AML-193 (cell line): ENCODE measurements at places on chromosomes 13 and 19.

DNA sequence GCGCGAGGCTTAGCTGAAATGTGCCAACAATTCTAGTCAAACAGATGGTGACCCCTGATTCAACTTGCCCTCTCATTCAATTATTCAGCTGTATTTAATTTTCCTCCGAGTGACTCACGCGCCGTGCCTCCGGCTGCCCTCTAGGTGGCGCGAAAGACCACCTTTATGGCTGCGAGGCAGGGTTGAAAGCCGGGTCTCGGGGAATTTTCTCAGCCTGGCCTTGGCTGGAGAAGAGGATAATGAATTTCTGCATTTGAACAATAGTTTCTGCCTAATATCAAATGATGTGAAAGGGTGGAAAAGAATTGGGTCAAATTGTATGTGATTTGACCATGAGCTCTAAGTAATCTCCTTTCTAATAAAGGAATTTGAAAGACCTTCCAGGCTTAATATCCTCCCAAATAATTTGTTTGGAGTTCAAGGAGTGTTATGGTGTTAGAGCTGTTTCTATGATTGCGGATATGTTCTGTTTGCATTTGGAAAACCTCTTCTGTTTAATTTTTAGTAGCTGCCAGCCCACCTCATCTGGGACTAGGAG, 310.9 kb downstream of the ZNF536 start:
- DNase-seq: peak; percentile 4

DNA sequence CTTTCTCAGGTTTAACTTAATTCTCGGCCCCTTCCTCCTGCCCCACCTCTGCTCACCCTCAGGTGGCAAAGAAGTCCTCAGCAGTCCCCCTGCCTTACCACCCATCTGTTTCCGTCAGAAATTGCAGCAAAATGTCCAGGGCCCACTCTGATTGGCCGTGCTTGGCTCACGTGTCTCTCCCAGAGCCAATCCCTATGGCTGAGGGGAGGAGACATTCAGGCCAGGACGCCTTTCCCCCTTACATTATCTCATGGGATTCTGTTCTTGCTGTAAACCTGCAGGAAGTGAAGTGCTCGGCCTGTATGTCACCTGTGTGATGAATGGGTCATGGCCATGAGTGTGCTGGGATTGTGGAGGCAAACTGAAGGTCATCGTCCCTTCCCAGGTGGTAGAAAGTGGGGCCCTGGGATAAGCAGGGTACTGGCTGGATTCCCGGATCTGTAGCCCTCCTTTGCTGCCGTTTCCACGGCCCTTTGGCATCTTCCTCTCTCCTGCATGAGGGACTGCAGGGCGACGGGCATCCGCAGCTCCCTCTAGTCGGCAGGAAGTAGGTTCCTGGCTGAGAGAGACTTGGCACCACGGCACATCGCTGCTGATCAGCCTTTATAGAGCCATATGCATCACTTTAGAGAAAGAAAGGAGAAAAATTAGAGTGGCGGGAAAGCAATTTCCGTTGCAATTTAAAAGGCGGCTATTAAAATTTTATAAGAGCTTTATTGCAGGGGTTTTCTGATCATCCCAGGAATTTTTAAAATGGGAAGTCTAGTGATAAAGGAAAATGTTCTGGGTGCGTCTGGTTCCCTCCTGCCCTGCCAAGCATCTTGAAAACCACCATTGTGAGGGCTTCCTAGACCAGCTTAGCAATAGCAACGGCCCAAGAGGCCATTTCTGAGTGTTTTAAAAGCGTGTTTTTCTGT, 118.2 kb downstream of the SIPA1L3 start:
- DNase-seq: no peak

GRCh38 chr13:32299893-32300292, 15.3 kb downstream of the ZAR1L start:
- no peak for DNase-seq

DNA sequence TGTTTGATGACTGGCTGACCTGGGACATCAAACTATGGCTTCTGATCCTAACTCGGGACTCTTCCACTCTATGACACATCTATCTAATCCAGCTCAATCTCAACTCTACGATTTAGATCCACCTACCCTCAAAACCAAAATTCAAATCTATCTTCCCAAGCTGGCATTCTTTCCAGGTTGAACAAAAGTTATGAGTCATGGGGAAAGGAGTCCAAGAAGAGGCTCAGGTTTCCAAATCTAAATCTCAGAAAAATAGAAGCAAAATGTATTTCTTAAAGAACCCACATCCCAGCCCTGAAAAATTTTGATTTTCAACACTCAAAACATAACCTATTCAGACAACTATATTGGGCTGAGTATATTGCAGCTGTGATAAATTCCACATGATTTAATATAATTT, 143.9 kb upstream of the IPO5 start:
- DNase-seq: no peak

- no peak for DNase-seq
These were observed 395.9 kb downstream of the KCNRG start for GRCh38 chr13:50410921-50411746.

GRCh38 chr19:42285988-42286348, 16.0 kb upstream of the PRR19 start:
- DNase-seq: no peak

DNA sequence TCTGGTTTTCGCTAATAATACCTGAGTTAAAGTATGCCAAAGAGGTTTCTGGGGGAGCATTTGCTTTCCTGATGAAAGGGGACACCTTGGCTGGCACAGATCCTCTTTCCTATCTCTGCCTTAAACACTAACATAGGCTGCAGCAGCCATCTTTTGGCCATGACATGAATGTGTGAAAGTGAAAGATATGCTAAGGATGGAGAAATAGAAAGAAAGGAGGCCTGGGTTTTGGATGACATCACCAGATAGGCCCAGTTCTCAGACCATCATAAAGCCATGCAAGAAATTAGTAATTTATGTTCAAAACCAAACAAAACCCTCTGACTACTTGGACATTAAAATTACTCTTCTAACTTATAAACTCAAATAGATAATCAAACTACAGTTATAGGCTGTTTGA, 279.7 kb downstream of the COG6 start:
- DNase-seq: no peak

DNA sequence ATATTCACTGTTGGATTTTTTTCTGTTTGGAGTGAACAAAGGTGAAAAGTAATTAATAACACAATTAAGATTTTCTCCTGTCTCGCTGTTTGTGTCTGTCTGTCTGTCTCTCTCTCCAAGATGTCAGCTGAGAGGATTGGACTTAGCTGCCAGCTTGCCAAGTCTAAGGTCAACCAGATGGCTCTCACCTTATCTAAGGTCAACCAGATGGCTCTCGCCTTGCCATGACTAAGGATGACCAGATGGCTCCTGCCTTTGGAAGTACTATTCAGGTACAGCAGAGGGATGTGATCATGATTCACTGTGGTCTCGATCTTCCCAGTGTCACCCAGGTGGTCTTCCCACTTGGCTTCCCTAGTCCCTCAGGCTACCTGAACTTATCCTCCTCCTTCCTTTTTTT, 1436.4 kb downstream of the UQCRFS1 start:
- DNase-seq: no peak

GRCh38 chr19:10921199-10921909, 7.1 kb downstream of the YIPF2 start:
- DNase-seq: no peak

GRCh38 chr13:24516919-24517318, 4.3 kb upstream of the PARP4 start:
- no peak for DNase-seq

DNA sequence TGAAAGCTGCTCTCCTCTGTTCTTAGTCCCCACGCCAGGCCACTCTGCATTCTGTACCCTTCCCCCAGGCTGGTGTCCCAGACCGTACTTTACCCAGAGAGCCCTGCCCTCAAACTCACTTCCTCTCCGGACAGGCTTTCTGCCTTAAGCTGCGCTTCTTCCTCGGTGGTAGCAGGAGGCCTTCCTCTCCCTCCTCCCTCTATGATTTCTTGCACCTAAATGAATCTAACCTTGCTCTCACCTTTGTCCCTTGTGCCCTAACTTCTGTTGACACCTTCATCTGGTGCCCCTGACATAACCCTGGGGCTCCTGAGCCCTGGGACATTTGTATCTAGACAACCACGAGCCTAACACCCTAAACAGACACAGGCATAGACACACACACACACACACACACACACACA, 29.6 kb upstream of the CEACAM21 start:
- peak; percentile 41 for DNase-seq

DNA sequence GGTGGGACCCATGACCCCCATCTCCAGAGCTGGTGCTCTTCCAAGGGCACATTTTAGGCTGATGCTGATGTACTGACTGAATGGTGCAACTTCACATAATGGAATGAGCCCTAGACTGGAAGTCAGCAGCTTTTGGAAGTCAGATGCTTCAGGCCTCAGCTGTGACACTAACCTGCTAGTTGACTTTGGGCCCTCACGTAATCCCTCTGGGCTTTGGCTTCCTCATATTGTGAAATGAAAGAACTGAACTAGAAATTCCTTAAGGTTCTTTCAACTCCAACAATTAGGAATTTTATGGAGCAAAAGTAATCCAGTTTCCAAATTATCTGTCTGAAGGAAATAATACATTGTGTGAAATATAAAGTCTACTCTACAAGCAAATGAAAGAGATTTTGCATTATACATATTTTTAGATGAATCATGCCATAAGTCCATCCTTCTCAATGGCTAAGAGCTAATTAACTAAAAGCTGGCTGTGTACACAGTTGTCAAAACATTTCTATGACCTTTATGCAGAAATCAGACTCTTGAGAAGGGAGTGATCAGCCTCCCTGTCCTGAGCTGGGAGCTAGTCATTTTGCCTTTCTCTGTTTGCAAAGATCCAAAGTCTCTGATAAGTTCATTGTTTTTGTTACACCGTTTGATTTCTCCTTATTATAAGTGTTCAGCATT, 204.2 kb downstream of the DCLK1 start:
- DNase-seq: no peak

- DNase-seq: no peak
These were observed 123.0 kb downstream of the COL4A1 start for GRCh38 chr13:110183910-110184309.

DNA sequence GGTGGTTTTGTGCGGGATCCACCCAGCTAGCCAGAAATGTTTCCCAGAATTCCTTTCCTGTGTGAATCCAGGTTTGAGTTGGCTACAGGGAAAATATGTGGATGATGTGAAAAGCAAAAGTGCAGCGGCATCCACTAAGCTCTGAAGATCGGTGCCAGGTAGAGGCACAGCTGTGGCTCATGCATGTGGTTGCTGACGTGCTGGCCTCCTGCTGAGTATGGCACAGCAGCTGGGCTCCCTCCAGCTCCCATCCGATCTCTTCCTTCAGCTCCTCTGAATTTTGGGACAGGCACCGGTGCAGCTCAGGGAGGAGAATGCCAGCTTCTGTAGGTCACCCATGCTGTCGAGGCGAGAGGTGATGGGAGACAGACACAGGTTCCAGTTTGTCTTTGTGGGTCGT, 84.0 kb upstream of the GSX1 start:
- no peak for DNase-seq

- DNase-seq: no peak
These were observed 256.4 kb upstream of the SOX21 start for GRCh38 chr13:94968757-94969086.

GRCh38 chr19:31880283-31880682, 465.1 kb upstream of the ZNF507 start:
- no peak for DNase-seq

DNA sequence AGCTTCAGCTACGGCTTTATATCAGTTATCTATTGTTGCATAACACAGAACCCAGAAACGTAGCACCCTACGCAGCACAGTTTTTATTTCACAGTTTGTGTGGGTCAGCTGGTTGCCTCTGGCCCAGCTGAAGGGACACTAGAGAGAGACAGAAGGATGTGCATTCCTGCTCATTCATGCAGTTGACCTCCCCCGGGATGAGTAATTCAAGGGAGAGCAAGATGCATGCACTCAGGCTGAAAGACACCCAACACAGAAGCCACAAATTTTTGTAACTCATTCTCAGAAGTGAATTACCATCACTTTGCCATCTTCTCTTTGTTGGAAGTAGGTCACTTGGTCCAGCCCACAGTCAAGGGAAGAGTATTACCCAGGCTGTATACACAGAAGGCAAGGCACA, 89.5 kb downstream of the EFNB2 start:
- no peak for DNase-seq

- no peak for DNase-seq
These were observed 312 bp downstream of the GSK3A start for GRCh38 chr19:42242069-42242511.

GRCh38 chr13:110110783-110111182, 196.2 kb downstream of the COL4A1 start:
- DNase-seq: no peak

- no peak for DNase-seq
These were observed 93.2 kb downstream of the TEX29 start for GRCh38 chr13:111413407-111414187.

DNA sequence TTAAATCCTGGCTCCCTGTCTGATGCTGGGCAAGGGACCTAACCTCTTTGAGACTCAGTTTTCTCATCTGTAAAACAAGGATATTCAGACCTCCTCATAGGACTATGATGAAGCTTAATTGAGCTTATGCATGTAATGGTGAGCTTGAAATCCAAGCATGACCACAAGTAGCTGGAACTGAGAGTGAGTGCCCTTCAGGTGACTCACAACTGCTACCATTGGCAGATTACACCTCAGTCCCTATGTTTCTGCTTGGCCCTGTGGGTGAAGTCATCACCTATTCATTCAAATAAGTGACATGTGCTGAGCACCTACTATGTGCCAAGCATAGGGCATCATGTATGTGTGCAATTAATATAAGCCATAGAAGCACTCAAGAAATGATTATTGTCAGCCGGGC, 25.7 kb downstream of the NOVA2 start:
- no peak for DNase-seq

GRCh38 chr19:14349426-14349825, 31.8 kb upstream of the ADGRE5 start:
- DNase-seq: no peak

DNA sequence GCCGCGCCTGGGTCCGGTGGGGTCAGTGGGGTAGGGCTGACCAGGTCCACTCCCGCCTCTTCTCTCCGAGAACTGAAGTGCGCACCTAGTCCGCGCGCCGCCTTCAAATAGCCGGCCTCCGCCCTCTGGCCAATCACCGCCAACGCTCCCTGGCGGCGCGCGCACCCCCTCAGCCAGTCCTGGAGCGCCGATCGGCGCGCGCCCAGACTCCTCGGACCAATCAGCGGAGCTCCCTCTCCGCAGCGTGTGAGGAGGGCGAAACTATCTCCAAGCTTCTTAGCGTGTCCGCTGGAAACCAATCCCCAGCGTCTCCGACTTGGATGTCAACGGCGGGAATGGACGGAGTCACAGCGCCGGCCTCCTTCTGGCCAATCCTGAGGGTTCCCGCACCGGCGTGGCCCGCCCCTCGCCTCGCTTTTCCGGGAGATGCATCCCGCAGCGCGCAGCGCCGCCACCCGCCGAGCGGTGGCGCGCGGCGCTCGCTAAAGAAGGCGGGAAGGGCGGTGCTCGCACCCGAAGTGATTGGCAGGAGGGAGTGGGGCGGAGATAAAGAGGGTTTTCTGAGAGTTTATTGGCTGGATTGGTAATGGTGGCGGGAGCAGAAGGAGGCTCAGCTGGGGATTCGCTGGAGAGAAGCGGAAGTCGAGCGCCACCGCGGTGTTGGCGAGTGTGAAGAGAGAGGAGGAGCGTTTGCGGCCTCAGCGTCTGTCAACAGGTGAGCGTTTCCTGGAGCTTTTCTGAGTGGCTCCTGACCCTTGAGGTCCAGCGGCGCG, at the start of gene ASF1B:
TSS of gene ASF1B (minus strand) at position 81 of the 773 bp plus-strand sequence. CDS start 133 bp downstream, outside the sequence.
- DNase-seq: peak; percentile 100

- DNase-seq: no peak
These were observed 1.0 kb downstream of the SPPL2B start for GRCh38 chr19:2329501-2329916.
